HS-27A (cell line): ENCODE measurements at places on chromosomes 7 and 10.

DNA sequence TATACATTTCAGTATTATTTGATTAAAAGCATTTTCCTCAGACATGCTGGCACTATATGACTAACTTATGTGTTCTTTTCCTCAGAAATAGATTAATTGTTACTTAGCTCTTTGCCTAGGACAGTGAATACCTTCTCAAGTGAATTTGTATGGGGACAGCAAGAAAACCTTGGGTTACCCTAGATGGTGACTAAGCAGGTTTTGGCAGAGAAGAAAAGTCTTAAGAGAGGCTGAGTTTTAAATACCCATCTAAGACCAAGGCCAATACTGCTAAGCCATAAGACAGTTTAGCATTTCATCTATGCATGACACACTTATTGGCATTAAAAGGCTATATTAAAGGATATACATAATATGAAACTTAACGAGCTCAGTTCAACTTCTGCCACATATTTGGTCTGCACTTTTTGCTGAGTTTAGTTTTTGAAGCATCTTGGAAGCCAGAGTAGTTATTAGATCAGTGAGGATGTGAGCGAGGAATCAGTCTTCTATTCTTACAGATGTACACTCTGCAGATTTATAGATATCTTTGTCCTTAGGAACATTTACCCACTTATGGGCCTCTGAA lies 54.6 kb upstream of the FAM3C start:
- no peak for DNase-seq

DNA sequence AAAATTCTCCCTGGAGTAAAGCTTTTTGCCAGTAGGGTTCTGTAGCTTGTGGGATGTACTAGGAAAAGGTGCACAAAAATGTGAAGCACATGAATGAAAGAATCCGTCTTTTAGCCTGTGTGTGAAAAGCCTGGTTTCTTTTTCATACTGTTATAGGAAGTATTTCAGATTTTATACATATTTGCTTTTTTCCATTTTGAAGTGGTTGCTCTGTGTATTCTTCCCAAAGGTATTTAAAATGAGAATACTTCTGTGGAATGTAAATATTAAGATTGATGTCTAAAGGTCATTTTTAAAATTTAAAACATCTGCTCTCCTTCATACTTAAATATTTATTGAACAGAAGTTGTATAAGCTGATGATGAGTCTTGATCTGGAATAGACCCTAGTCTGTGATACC lies 96.8 kb downstream of the CDK14 start:
- no peak for DNase-seq

GRCh38 chr7:137546671-137547070 lies 203.1 kb upstream of the PTN start:
- DNase-seq = no peak

DNA sequence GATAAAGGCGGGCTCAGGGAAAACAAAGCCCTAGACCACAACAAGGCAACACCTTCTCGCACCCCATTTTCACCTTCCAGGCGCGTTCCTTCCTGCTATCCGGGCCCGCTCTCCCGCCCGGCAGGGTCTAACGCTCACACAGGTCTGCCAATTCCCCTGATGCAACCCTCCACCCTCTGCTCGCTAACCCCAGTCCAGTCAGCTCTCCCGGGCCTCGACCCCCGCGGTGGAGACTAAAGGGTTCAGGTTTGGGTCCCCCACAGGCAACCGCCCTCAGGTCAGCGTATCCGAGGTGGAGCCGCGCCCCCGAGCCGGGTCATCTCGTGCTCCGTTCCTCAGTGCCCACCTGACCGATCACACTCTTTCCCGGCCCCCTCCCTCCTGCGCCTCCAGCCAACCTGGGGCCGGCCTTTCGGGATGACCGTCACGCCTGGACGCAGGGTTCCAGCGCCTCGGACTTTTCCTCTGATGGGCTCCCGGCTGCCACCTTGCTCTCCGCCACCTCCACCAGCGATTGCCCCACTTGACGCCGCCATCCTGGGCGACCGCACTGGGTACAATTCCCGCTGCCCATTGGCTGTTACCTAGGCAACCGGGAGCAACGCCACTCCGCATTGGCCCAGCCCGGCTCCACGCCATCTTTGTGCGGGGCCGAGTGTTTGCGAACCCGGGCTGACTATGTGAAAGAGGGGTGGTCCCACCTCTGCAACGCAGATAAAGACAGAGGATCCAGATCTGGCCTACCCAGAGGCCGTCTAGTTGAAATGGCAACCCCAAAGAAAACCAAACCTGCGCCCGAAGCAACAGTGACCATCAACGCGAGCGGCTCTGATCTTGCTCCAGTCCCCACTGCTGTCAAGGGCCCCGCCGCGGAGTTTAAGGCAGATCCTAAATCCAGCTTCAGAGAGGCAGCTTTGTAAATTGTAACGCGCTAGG lies at the start of gene MORN4:
MORN4 (minus strand) TSS at position 552 of the 936 bp plus-strand sequence. CDS start 13,847 bp downstream, outside the sequence.
- no peak for DNase-seq

GRCh38 chr7:126606331-126606730 lies 646.4 kb downstream of the GRM8 start:
- DNase-seq = no peak

- DNase-seq = no peak
Observed at GRCh38 chr10:29068966-29069365, 219.9 kb upstream of the LYZL1 start.

DNA sequence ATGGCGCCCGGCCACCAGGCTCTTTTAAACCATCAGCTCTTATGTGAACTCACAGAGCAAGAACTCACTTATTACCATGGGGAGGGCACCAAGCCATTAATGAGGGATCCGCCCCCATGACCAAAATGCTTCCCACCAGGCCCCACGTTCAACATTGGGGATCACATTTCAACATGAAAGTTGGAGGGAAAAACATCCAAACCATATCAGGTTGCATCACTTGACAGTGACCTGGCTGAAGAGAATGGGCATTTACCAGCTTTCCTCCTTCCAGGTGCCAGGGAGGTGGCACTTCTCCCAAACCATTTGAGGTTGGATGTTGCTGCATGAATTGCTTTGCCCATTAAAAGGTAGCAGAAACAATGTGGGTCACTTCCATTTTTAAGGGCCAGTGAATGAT lies 115.6 kb upstream of the TNS3 start:
- DNase-seq = no peak

GRCh38 chr10:57145548-57145947 lies 784.5 kb upstream of the ZWINT start:
- DNase-seq = no peak

- DNase-seq = no peak
Observed at GRCh38 chr10:12051241-12051640, 8.6 kb upstream of the UPF2 start.

- no peak for DNase-seq
Observed at GRCh38 chr7:139246905-139247304, 15.9 kb downstream of the UBN2 start.

DNA sequence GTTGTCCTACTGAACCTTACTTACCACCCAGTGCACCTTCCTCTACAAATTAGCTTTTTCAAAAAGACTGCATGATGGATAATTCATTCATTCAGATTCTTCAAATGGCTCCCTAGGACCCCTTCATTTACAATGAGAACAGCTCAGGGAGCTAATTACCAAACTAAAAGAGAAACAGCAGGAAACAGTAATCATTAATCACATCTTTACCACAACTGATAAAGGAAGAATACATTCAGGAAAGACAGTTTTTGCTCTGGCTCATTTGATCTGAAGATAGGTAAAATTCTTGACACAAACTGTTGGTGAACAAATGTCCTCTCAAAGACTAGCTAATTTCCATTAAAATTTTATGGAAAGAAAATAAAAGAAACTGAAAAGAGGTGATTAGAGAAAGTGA lies 1652.7 kb upstream of the LRRTM3 start:
- DNase-seq = no peak

DNA sequence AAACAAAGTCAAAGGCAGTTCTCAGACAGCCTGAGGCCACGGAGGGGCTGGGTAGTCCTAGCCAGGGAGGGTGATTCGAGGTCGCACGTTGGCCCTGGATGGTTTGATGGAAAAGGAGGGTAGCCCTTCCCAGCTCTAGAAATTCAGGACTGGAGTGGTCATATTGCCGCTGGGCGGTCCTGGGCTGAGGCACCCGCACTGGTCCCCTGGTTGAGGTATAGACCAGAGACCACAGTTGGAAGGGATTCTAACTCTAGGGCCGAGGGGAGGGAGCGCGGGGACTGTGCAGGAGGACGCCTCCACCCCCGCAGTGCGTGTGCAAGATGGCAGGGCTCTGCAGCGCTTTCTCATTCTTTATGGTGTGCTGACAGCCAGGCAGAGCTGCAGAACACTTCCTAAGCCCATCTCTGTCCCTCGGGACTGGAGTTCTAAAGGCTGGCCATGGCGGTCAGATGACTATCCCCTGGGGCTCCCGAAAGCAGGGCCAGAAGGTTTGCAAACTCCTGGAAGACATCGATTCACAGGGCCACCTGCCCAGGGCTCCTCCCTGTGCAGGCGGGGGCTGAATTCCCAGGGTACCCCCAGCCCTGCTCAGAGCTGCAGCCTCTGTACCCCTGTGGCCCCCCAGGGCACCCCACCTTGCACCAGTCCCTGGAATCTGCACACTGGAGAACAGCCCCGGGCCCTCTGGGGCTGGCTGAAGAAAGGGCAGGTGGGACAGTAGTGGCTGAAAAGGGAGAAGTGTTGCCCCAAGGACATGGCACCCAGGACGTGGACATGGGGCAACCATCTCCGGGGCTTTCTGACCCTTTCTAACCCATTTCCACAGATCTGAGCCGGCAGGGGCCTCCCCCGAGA lies 51.0 kb upstream of the ELN start:
- DNase-seq = no peak

DNA sequence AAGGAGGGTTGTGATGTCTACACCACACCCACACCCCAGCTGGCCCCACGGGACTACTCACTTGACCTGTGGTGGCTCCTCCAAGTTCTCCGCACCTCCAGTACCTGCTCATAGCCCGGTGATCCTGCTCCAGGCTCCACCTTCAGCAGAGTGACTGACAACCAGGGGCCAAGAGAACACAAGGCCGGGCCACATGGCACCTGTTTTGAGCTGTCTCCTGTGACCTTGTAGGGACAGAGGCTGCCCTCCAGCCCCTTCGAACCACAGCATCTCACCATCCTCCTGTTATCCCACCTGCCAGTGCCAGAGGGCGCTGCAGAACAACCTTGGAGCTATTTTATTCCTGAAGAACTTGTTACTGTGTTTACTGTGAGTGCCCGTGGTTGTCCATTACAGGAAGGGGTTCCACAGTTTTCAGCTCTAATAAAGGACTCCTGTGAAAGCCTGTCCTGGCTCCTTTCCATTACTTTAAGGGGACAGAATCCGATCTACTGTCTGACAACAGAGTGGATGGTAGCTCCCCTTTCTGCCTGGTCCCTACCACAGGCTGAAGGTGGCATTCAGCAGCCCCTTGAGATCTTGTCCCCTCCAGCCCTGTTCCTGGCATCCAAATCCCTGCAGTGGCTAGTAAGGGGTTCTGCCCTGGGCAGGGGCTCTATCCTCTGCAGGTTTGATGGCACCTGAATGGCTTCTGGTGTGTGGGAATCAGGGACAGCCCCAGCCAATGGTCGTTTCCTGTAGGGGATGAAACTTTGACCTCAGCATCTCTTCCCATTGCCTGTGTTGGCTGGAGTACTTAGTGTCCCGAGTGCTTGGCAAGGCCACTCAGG lies 50.8 kb downstream of the C10orf120 start:
- DNase-seq = no peak

- no peak for DNase-seq
Observed at GRCh38 chr7:110224643-110225042, 866.3 kb upstream of the LRRN3 start.

GRCh38 chr7:50352282-50352681 lies 47.8 kb downstream of the IKZF1 start:
- no peak for DNase-seq

GRCh38 chr10:92042541-92042940 lies 119.0 kb downstream of the BTAF1 start:
- no peak for DNase-seq

- DNase-seq = no peak
Observed at GRCh38 chr7:76155938-76156337, 45.8 kb upstream of the SRRM3 start.

DNA sequence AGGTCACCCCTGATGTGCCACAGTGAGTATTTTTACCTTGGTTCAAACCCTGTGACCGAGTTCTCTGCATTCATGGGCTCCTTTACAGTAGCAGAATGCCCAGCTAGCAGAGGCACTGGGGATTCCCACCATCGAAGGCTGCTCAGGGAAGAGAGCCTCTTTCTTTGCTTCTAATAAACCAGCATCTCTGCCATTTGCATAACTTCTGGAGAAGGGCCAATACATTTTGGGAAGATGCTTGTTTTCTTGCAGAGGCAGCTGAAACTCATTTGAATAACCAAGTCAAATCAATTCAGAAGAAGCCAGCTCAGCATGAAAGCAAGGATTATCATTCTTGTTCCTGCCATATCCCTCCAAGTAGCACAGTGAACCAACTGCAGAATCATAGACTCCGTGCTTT lies 82.9 kb upstream of the WDR11 start:
- DNase-seq = no peak

GRCh38 chr10:12471135-12471534 lies 121.8 kb downstream of the CAMK1D start:
- DNase-seq = no peak

DNA sequence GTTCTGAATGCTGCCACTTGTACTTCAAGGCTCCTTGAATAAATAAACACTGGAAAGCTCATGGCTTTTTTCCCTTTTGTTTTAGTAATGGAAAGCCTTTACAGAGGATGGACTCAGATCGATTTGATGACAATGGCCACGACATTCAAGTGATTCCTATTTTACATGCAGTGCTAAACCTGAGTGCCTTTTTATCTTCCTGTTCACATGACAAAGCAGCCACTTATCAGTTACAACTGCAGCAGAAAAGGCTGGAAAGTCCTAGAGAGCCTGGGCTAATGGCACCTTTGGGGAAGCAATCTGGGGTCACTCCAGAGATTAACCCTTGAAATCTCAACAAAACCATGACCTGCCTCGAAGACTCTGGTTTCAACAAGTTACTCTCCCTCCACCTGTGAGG lies 249.0 kb upstream of the AUTS2 start:
- DNase-seq = no peak

DNA sequence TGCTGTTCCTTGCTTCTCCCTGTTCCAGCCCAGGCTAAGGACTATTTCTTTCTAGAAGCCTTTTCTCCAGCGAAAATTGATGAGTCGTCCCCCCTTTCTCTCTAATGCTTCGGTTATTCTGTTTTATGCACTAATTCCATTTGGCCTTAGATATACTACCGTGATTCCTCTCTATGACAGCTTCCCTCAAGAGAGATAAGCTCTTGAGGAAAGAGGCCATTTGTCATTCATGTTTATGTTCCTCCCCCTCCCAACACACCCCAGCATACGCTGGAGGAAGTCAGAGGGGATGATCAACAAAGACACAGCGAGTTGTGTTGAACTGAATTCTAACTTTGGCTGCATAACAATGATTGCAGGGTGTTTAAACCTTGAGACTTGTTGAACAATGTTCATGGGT lies 198.8 kb downstream of the BMPER start:
- no peak for DNase-seq
